NCI-H526 (cell line): ENCODE measurements at places on chromosomes 6 and 20.

DNA sequence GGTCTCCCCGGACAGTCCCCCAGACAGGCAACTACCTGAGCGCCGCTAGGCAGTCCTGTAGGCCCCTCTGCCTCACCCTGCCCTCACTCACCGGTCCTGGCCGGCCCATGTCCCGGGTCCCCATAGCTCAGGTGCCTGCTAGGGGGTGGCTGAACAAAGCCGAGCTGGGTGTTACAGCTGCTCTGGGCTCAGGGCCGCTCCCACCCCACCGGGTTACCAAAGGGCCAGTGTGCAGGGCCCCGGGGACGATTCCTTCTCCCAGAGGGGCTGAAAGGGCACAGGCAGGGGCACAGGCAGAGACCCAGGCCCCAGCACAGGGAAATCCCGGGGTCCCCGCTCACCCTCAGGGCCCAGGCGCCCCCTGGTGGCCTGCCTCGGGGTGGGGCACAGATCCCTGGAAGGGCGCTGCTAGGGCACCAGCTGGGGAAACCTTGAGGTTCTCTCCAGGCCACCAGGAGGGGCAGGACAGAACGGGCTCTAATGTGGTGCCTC is 118.4 kb downstream of the GRM4 start:
- peak; percentile 59 for DNase-seq

DNA sequence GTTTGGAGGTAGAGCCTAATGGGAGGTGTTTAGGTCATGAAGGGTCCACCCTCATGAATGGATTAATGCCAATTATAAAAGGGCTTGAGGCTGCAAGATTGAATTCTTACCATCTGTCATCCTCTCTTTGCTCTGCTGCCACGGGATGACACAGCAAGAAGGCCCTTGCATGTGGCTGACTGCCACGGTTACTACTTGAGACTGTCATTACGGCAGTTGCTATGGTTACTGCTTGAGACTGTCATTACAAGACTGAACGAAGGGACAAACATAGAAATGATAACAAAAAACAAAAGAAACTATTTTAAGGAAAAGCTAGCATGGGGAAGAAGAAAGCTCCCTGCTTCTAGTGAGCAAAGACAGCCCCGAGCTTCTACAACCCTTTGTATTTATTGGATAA is 715.0 kb downstream of the TFAP2A start:
- DNase-seq, result no peak

DNA sequence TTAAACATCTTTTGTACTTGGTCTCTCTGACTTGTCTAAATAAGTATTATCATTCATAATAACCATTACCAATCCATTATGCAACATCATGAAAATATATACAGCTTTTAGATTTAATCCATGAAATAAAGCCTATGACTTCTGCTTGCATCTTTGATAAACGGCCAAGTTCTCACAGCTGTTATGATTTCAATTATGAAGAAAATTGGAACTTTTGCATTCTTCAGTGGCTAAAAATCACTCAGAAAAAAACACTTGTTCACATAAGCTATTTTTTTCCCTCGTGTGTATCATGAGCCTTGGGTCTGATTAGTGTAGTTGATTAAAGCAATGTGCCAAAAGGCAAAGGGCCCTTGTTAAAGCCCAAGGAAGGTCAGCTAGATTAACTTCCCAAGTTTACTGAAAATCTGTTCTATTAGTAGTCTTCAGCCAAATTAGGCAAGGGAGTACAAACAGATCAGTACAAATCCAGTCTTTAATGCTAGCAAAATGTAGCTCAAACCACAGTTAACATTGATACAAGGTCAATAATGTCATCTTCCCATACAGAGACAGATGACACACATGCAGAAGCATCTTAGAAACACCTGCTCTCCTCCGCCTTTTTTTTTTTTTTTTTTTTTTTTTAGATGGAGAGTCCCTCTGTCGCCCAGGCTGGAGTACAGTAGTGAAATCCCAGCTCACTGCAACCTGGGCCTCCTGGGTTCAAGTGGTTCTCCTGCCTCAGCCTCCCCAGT is 69.9 kb downstream of the SGK1 start:
- no peak for DNase-seq

DNA sequence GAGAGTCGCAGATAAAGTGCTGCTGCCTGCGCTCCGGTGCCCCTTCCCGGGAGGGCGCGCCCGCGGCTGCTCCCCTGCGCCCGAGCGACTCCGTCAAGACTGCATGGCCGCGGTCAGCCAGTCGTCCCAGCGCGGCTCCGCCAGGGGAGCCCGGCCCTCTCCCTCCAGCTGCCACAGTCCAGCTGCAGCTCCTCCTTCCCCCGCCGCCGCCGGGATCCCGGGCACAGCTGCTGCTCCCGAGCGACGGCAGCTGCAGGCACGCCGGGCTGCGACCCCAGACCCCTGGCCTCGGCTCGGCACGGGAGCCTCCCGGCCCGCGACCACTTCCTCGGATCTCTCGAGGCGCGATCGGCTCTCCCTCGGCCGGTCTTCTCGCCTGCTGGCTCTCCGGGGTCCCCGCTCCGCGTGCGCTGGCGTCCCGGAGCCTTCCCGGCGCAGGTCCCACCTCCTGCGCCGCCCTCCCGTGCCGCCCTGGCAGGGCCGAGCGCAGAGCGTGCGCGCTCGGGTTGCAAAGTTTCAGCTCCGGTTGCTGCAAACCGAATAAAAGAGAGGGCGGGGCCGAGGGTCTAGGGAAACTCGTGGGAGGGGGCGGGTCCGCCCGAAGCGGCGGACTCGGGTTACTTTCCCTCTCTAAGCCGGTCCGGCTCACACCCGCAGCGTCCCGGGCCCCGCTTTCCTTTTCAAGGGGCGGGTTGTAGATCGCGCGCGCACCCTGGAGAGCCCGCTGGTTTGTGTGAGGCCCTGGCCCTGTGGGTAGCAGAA is at the start of gene CNKSR3:
Gene CNKSR3, minus strand, starts transcription at position 542 of the 762 bp plus-strand sequence. CDS start 571 bp downstream, outside the sequence.
- DNase-seq, result peak; percentile 99

DNA sequence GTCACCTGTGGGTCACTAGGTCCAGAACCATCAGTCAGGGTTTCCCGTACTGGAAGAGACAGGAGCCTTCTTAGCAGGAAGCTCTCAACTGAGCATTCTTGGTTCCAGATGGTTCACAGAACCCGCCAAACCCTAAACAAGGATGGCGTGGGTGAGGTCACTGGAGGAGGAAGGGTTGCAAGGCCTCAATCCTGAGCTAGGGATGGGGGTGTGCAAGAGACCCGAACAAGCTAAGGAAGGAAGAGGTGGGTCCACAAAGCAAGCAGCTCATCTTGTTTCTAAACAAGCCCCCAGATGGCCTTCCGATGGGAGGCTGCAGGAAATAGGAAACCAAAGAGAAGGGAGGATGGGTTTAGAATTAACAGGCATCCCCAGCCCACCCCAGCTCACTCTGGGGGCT is 92.7 kb downstream of the PREX1 start:
- DNase-seq, result no peak

DNA sequence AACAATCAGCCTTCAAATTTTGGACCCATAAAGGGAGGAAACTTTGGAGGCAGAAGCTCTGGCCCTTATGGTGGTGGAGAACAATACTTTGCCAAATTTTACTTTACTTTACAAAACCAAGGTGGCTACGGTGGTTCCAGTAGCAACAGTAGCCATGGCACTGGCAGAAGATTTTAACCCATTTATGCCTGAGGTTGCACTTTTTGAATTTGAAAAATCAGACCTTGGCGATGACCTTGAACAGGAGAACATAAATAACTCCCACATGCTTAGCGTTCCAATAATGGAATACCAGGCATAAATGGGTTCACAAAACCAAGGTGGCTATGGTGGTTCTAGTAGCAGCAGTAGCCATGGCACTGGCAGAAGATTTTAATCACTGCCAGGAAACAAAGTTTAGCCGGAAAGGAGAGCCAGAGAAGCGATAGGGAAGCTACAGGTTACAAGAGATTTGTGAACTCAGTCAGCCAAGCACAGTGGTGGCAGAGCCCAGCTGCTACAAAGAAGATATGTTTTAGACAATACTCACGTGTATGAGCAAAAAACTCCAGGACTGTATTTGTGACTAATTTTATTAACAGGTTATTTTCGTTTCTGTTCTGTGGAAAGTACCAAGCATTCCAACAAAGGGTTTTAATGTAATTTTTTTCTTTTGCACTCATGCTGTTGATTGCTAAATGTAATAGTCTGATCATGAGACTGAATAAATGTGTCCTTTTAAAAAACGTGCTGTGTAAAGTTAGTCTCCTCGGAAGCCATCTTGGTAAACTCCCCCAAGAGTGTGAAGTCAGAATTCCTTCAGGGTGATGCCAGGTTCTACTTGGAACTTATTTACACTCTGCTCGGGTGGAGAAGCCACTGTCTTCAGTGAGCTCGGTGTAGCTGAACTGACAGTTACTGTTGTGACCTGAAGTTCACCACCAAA is 6.7 kb downstream of the SFT2D1 start:
- no peak for DNase-seq

GRCh38 chr6:31784098-31784925 is 7.2 kb upstream of the VWA7 start:
- no peak for DNase-seq
